ENCODE measurements at places on chromosomes 2 and 18.

DNA sequence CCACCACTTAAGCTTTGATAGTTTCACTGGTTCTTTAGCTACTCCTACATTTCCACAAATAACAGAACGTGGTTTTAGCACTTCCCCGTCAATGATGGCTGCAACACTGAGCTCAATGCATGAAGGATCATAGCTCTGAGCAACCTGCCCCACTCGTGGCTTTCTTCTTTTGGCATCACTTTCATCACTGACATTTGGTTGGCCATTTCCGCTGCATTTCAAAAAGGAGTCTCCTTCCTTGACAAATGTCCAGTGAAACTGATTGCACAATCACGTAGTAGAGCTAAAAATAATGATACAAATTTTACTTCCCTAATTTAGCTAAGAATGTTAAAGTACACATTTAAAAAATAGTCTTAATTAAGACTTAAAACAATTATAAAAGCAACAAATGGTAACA lies 205.2 kb upstream of the HDAC4 start:
- no peak for DNase-seq

DNA sequence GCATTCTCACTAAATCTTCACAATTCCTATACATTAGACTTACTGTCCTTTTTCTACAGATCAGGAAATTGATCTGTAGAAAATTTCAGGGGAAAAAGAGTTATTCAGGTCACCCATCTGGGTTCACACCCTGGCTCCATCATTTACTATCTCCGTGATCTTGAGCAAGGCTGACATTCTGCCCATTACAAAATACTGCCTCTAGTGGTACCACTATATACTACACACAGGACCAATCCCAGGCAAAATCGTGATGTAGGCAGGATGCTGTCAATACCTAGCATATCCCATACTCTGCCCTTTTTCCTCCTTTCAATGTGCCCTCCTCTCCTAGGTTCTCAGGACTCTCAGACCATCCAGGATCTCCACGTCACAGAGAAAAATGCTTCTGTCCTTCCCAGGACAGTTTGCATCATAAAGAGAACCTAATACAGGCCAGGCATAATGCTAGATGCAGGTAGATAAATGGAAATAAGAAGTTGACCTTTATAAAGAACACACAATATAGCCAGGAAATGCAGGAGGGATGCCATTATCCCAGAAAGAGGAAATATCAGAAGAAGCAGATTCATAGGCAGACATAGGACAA lies 101.9 kb downstream of the CDH20 start:
- no peak for DNase-seq

- DNase-seq = no peak
Measured at GRCh38 chr2:186059096-186059495, 320.5 kb downstream of the FSIP2 start.

DNA sequence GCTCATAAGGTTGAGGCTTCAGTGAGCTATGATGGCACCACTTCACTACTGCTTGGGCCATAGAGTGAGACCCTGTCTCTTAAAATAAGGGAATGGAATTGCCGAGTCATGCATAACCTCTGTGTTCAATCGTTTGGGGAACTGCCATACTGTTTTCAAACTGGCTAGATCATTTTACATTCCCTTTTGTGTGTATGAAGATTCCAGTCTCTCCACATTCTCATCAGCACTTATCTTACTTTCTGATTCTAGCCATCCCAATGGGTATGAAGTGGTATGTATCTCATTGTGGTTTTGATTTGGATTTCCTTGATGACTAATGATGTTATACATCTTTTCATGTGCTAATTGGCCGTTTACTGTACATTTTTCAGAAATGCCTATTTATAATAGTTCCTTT lies 23.7 kb downstream of the MARCHF7 start:
- no peak for DNase-seq

DNA sequence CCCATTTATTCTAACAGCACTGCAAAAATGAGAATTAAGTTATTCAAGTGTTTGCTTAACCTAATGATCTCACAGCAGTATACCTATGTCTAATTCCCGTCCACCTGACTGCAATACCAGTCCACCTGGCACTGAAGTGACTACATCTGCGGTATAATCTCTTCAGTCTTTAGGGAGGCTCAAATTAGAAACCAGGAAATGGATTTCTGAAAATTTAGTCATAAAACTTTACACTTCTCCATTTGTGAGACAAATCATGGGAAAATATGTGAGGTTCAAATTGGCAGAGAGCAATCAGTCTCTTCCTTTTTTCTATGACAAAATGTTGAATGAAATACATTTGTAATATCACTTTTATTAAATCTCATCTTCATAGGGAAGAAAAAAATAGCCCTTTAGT lies 33.0 kb downstream of the FTCDNL1 start:
- no peak for DNase-seq

- DNase-seq = no peak
Measured at GRCh38 chr2:85579266-85579935, 2.0 kb downstream of the VAMP8 start.

DNA sequence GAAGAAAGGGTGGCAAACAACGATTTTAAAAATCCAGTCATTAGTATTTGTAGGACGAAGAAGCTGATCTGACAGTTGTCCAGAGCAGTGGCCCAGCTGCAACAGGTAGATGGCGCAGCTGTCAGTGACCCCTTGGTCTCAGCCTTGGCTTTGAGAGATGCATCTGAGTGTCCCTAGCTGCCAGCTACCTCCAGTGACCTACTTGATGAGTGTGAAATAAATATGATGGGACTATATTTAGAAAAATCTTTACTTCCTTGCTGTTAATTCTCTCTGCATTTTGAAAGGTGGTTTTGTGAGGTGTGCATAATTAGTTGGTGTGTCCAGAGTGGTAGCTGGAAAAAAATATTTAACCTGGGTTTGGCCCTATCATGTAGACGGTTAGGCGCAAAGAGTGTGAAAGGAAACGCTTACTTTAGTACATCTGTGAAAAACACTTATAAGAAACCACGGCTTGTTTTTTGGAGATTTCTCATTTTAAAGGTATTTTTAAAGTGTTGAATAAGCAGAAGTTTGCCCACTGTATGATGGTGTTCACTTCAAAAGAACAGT lies 963 bp downstream of the INPP1 start:
- no peak for DNase-seq

DNA sequence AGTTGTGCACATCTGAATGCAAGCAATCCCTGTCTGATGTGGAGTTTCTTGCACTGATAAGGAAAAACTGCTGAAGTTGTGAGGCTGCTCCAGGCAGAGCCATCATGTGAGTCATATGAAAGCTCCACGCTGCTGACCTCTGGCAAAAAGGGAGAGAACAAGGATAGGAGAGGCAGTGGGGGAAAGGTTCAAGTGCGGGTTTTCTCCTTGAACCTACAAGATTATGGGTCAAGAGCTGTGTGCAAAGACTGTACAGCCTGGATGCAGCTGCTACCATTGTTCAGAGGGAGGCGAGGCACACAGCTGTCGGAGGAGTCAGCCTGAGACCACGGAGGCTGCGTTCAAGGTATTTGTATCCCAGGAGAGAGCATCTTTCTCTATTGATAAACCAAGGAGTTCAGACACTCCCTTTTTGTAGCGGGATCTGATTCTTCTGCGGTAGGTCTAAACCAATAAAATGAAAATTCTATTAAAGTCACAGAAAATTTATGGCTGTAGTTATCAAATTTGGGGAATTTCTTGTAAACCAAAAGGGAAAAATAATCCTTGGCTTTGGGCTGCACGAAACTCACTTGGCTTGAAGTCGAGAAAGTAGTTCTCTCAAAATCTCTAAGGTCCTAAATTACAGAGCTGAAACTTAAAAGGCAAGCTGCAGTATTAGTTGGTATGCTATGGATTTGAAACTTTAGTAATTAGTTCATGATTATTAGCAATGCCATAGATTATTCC lies at the start of gene CDK15:
CDK15 (plus strand) TSS at position 96 of the 729 bp plus-strand sequence; CDS start at position 224, 128 bp downstream.
- DNase-seq = no peak
